ENCODE measurements at places on chromosomes 13 and 19.
A peak's percentile ranks its signal among the peaks of the same experiment; 100 is the strongest.

DNA sequence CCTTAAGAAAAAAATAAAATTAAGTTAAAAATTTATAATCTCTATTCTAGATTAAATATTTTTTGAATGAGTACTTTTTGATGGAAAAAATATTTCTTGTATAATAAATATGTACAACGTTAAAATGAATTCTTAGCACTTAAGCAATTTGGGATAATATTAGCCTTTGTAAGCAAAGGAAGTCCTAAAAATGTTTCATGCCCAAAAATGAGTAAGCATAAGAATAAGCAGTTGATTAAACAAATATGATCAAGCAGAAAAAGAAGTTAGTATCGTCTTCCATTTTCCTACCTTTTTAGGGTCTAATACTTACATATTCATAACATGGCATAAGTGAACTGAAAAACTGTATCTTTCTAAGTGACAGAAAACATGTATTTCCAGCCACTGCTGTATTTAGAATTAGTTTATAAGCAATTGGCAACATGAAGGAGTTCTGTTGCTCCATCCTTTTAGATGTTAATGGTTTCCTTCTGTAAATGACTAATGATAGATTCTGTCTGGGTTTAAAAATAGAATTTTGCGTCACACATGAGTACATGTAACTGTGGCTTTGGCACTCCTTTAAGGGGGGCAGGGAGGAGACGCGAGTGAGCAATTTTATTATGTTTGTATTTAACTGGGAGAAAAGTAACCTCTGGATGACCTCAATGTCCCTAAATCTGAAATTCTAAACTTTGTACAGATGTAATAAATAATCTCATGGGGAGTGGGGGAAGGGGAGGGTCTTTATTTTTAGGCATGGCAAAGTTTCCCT is 237.4 kb downstream of the RGCC start:
- DNase-seq: peak; percentile 88

DNA sequence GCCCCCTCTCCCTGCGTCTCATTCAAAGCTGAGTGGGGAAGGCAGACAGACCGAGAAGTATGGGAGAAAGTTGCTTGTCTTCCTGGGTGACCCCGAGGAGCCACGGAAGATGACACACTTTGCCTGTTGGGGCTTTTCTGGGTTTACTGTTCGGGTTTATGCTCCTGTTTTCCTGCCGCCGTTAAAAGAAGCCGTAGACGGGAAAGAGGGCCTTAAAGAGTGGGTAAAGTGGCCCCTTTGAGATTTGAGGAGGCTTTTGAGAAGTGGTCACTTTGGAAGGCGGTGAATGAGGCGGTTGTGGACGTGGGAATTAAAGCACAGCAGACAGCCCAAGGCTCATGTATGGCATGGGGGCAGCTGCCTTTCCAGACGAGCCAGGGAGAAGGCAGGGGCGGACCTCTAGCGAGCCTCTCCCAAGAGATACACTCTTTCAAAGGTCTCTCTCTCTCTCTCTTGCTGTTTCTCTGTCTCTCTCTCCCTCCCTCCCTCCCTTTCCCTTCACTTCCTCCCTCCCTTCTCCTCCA is 493 bp upstream of the LHFPL6 start:
- DNase-seq: peak; percentile 18

GRCh38 chr19:41401483-41401882 is 3.9 kb downstream of the BCKDHA start:
- DNase-seq: no peak

DNA sequence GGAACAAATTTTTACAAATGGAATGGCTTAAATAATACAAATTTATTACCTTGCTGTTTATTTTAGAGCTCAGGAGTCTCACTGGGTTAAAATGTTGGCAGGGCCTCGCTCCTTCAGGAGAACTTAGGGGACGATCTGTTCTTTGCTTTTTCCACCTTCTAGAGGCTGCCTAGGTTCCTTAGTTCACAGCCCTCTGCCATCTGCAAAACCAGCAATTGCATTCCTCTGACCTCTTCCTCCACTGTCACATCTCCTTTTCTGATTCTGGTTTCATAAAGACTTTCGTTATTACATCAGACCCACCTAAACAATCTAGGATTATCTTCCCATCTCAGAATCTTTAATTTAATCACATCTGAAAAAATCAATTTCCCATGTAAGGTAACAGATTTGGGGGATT is 249.6 kb upstream of the SPRY2 start:
- DNase-seq: no peak

- DNase-seq: no peak
Observed at GRCh38 chr13:21338639-21339278, 120.3 kb downstream of the ZDHHC20 start.

DNA sequence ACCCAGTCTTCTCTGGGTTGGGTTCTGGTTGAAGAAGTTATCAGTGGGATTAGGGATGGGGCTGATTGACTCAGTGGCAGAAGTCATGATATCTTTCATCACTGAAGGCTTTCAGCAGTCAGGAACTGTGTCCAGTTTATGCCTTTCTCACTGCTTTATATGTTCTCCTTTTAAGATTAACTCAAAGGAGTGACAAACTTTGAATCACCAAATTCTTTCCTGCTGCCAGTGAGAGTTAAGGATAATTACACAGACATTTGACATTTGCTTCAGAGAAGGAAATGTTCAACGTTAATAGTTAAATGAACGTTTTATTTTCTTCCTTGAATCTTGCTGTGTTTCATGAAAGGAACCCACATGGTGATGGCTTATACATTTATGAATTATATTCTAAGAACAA is 41.0 kb upstream of the CNMD start:
- DNase-seq: no peak

DNA sequence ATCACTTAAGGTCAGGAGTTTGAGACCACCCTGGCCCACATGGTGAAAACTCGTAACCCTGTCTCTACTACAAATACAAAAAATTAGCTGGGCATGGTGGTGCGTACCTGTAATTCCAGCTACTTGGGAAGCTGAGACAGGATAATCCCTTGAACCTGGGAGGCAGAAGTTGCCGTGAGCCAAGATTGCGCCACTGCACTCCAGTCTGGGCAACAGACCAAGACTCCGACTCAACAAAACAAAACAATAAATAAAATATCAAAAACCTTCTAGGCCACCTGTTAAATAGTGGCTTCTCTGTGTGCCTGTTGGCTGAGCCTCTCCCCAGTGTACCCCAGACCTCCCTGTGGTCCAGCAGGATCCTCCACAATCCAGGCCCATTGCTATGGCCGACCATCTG is 3.3 kb upstream of the PSMD8 start:
- no peak for DNase-seq

- DNase-seq: no peak
Observed at GRCh38 chr13:100644371-100644770, 30.2 kb downstream of the TMTC4 start.

DNA sequence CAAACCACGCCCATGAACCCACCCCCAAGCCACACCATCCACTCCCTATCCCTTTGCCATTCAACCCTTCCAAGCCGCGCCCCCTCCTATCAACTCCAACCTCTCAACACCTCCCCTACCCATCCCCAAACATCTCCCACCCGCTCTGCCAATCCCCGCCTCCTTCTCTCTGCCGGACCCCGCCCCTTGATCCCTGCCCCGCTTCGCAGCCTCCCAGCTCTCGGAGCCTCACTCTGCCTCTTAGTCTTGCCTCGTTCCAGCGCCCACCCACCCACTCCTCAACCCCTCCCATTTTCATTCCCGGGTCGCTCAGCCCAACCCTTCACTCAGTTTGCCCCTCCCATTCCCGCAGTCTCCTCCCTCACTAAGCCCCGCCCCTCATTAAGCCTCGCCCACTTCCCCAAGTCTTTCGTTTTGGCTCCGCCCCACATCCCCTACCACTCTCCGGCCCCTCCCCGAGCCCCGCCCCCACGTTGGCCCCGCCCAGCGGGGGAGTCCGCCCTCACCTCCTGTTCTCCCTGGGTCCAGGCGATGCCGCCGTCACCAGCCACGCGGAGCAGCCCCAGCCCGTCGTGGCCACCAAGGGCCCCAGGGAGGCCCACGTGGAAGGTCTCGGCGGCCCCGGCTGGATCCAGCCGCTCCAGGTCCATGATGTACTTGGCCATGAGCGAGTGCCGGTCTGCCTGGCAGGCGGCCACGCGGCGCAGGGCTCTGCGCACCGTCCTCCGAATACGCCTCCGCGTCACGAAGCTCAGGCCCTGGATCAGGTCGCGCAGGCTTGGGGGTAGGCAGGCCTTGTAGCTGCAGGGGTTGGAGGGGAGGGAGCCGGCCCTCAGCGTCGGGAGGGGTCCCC is 5.7 kb downstream of the JAK3 start:
- no peak for DNase-seq

All from HT1080 (cell line).